ENCODE measurements at places on chromosomes 1 and 21. TPM values are rescaled to one million over a fixed set of nuclear protein-coding genes. Genes with fewer than 3 reads are reported as not detected.

- DNase-seq = peak; percentile 80
These were observed at the start of gene TTLL7 for GRCh38 chr1:83998498-83999315. TSS of gene TTLL7 (minus strand) at chr1:83999132. CDS start at chr1:83952211, 46,921 bp downstream.

DNA sequence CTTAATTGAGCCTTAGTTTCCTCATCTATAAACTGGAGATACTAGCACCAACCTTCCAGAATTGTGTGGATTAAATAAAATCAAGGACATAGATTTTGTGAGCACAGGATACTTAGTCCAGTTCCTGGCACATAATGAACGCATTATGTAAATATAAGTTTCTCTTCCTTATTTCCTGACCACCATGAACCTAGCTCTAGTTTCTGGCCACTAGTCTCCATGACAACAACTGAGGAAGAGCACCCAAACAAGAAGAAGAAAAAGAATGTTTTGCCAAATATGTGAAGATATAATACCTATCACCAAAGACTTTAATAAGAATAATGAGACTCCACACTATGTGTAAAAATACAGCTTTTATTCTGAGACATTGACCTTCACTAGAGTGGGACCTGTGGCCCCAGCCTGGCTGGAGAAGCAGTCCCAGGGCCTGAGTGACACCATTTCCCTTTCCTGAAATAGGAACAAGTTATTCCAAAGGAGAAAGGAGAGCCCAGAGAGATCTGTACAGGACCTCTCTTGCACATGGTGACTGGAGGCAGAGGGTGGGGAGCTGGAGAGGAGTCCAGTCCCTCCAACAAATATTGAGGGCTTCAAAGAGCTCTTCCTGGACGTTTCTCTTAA, 940 bp upstream of the USF1 start:
- no peak for DNase-seq

DNA sequence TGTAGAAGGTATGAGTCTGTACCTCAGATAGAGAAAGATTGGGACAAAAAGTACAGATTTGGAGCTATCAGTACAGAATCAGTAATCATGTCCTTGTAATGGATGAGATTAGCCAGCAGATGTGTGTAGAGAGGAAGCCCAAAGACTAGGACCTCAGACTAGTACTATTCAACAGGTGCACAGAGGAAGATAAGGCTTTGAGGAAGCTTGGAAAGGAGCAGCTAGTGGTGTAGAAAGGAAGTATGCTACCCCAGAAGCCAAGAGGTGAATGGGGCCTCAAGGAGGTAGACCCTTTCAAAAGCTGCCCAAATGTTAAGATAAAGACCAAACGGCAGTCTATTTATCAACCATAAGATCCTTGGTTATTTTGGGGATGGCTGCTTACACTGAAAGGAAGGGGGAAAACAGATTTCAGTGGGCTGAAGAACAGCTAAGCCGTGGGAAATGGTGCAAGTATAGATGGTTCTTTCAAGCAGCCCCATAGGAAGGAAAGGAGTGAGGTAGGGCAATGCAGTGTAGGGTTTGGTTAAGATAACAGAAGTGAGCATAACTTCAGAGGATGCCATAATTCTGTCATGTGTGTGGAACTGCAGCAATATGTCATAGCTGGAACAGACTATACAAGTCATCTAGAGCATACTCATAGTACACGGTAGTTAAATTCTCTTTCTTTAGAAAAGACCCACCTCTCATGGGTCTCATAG, 221.7 kb downstream of the HHIPL2 start:
- no peak for DNase-seq

DNA sequence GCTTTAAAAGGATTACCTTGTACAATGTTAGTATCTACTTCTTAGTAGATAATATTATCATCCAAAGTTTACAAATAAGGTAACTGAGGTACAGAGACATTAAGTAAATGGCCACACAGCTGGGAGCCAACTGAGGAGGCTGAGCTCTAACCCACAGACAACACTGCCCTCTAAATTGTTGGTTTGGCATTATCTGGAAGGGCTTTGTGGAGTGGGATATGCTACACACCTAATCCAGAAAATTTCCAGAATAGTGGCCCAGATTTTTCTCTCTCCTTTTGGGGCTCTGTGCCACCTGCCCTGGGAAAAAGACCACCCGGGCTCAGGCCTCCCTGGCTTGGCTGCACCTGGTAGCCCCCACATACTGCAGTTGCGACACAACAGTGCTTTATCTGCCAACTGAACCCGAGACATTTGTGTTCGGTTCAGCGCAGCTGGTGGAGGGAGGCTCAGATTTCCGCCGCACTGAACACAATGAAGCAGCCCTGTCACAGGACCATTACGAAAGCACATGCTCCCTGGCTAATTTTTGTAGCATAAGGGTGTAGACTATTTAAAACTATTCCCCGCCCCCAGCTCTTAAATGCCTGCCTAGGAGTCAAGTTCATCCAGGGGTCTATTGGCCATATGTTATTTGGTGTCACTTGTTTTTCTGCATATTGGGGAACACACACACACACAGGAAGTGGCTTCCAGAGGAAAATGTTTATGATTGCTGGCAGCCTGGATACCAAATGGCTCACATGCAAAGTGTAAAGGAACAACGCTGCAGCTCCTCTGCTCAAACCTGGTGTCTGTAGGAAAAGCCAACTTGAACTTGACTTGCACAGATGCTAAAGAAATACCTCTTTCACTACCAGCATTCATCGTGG, 92.3 kb upstream of the ESRRG start:
- DNase-seq = no peak

DNA sequence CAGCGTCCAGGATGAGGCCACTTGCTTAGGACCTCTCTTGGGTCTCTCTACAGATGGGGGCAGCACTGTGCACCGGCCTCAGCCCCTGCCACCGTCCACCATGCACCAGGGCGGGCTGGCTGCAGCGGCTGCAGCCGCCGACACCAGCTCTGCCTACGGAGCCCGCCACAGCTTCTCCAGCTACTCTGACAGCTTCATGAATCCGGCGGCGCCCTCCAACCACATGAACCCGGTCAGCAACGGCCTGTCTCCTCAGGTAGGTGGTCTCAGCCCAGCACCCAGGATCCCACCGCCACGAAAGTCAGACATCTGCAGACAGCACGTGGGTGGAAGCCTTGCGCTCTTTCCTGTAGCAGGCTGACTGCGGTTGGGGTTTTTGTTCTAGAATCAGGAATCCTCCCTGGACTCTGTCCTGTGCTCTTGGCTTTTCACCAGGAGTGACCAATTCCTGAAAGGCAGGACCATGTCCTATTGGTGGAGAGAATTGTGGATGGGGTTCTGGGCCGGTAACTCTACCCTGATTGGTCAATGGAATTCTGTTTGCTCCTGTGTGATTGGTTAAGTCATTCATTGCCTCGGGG, 72.5 kb downstream of the PAX7 start:
- no peak for DNase-seq

PRMT2 gene
- total RNA-seq = 122 TPM

- DNase-seq = no peak
These were observed 88.3 kb downstream of the TPR start for GRCh38 chr1:186286615-186287315.

DNA sequence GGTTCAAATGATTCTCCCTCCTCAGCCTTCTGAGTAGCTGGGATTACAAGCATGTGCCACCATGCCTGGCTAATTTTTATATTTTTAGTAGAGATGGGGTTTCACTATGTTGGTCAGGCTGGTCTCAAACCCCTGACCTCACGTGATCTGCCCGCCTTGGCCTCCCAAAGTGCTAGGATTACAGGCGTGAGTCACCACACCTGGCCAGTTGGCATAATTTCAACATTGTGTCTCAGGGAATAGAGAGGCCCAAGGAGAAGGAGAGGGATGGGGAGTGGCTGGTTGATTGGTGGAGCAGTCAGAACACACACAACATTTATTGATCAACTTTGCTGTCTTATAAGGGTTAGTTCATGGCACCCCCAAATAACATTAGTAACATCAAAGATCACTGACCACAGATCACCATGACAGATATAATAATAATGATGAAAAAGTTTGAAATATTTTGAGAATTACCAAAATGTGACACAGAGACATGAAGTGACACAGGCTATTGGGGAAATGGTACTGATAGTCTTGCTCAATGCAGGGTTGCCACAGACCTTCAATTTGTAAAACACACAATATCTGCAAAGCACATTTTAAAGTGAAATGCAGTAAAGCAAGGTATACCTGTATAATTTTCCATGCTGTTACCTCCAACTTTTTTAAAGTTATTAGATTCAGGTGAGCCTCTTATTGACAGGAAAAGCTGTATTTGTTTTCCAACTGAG, 15.8 kb upstream of the CYB5R1 start:
- DNase-seq = no peak
